Activated naive CD4-positive, alpha-beta T cell treated with anti-CD3 and anti-CD28 coated beads, Interleukin-2, amount 50 U/mL, for 16 hours (primary cell): ENCODE measurements at places on chromosomes 3 and 15.

DNA sequence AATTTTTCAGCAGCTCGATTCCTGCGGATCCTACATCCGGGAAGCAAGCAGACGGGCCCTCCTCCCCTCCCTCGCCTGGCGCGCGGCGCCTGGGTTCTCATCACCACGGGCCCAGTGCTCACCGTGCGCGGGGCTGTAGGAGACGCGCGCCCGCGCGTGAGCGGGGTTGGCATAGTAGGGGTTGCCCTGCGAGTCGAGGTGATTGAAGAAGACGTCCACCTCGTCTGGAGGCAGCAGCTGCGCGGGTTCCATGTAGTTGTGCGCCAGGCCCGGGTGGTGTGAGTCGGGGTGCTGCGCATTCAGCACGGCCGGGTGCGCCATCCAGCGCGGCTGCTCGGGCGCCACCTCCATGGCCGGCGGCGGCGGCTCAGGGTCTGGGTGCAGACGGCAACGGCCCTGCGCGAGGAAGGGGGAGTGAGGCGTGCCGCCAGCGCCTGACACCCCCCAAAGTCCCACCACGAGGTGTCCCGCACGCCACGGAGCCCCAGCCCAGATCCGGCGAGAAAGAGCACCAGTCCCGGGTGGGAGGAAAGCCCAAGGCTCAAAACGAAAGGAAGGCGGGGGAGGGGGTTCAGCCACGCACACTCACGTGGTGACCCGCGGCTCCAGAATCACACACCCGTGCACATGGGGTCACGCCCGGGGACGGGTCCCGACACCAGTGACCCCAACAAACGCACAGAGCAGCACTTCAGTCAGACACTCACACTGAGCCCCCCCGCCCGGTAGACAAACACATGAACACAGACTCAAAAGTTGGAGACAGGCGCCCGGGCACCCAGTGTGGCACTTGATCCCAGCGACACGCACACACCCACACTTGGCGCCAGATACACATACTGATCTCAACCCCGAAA, 6.1 kb downstream of the GATA2 start:
- DNase-seq = no peak

GRCh38 chr3:9793161-9793781, 389 bp downstream of the ARPC4 start:
- DNase-seq = no peak

DNA sequence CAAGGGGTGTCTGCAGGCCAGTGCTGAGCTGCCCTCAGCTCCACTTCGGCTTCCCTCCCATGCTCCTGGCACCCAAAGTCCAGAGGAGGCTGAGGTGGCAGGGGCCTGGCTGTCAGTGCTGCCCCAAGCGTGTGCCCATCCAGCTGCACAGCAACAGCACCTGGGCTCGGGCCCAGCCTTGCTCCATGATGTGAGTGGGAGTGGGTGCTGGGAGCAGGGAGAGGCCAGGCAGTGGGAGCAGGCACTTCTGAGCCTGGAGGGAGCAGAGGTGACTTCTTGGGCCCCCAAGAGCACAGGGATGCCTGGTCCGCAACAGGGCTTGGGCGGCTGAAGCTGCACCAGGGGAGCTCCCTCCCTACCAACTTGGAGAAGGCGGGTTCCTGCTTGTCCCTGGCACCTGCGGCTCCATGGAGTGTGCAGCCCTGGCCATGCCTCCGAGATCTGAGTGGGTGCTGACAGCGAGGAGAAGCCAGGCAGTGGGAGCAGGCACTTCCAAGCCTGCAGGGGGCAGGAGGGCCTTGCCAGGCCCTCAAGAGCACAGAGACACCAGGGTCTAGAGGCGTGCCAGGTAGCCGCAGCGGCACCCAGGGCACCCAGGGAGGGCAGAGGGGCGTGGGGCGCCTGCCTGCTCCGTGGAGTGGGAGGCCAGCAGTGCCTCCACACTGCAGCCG, 366.7 kb upstream of the SGO1 start:
- no peak for DNase-seq

DNA sequence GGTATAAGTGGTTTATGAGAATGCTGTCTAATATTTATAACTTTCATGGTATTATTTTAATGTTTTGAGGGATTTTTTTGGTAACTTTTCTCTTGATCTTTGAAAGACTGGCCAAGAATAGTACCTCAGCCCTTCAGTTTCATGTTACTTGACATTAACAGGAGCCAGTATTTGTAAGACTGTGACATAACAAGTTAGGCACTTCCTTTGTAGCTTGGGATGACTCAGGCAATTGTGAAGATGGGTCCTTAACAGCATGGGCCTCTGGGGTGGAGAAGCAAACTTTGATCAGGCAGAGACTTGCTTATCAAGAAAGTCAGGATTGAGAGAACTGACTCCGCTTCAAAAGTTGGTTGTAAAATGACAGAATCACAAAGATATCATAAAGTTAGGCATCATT, 9.5 kb downstream of the LRRC49 start:
- no peak for DNase-seq

GRCh38 chr15:97991972-97992541, 31.6 kb downstream of the ARRDC4 start:
- no peak for DNase-seq

- no peak for DNase-seq
Measured at GRCh38 chr15:27114473-27114872, 143.5 kb downstream of the GABRG3 start.

DNA sequence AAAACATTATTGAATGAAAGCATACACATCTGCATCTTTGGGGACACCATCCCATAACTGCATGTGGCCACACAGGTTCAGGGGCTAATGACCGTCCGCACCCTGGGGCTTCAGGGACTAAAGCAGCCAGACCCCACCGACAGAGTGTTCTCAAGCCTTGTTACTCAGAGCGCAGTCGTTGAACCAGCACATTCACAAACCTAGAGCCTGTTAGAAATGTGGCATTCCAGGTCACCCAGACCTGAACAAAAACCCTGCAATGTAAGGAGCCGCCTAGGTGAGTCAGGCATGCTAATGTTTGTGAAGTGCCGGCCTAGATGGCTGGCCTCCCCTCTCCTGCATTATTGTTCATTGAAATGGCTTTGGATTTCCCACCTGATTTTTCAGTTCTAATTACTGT, 52.3 kb upstream of the HACD2 start:
- DNase-seq = no peak

GRCh38 chr3:84100861-84101260, 857.9 kb upstream of the CADM2 start:
- DNase-seq = no peak

- no peak for DNase-seq
Measured at GRCh38 chr15:69820819-69821218, 276.9 kb downstream of the TLE3 start.

DNA sequence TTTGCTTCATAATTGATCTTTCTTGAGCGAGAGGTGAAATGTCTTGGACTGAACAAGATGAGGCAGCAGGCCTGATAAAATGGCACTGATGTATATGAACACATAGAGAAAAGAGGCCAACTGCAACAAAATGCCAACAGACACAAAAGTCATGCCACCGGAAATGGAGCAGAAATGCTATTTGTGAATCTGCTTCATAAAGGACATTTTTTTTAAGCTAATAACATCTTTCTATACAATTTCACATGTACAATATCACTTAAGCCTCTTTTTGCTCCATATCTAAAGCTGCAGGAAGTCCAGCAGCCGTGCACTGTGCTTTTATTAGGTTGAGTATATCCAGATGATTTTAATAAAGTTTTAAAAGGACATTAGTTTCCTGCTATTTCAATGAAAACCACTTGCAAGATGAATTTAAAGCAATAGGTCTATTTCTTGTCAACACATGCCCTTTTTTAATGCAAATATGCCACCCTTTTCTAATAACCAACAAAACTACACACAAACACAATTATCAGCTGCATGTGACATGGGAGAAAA, 169.2 kb upstream of the ADAMTS9 start:
- no peak for DNase-seq

DNA sequence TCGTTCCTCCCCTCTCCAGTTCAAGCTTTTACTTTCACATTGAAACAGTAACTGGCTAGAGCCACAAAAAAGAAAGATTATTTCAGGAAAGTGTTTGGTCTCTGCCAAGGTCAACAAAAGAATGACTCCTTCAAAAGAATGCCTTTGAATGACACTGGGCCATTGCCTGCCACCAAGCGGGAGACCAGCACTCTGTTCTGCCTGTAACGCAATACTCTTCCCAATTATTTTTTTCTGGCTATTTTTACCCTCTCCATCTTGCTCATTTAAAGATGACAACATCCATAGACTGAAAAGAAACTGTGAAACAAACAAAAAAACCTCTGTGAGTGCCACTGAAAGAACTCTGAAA, 37.3 kb downstream of the EHHADH start:
- DNase-seq = no peak

DNA sequence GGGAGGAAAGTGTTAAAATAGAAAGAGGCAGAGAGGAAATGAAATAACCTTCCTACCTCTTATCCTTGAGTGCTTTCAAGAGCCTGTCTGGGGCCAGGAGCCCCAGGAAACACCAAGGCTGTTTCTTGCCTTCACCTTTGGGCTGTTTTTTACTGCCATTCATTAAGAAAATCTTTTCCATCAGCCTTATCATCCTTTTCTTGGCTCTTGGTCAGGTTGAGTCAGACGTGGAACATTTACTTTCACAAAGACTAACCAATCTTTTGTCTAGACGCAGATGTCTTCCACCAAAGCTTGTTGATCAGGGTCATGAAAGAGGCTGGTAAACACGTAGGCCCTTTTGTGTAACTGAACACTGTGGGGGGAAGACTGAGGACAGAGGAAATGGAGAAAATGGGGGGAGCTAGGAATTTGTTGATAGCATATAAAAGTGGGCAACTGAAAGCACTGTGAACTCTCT, 151.0 kb upstream of the THBS1 start:
- no peak for DNase-seq

DNA sequence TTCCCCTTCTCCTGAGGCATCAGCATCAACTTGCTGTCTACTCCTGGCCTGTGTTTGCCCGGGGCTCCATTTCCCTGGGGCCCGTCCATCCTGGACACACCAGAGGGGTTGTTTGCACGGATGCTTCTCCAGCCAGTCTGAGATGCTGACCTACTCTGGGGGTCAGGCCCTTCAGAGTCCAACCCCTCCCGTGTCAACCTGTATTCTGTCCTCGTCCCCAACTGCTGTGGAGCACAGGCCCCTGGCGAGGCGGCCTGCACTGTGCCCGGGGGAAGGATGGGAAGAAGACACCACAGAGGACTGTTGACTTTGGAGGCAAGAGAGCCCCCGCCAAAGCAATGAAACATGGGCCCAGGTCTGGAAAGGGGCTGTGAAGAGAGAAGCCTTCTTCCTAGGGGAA, 25.8 kb downstream of the ALS2CL start:
- DNase-seq = no peak

DNA sequence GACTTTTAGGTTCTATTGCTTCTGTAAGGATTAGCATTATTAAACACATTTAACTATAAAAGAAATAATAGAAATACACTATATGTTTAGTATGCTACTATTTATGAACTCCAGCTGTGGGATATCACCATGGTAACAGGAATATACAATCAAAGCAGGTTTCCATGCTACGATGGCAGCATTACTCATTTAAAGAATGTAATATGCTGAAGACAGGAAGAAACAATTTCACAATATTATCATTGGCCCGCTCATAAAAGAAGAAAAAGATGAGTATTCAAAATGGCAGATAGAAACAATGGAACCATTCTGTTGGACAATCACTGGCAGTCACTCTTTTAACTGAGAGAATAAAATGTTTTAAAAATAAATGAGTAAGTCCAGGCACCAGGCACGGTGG, 153.4 kb downstream of the CBLB start:
- no peak for DNase-seq

GRCh38 chr3:16179771-16180736, 5.6 kb downstream of the GALNT15 start:
- DNase-seq = no peak
